Stimulated activated CD4-positive, alpha-beta T cell treated with anti-CD3 and anti-CD28 coated beads, TNF-alpha, amount 100 ng/mL, for 48 hours (primary cell): ENCODE measurements at places on chromosomes 1 and 21.

GRCh38 chr1:26155370-26156284, 3.3 kb upstream of the FAM110D start:
- DNase-seq: no peak

DNA sequence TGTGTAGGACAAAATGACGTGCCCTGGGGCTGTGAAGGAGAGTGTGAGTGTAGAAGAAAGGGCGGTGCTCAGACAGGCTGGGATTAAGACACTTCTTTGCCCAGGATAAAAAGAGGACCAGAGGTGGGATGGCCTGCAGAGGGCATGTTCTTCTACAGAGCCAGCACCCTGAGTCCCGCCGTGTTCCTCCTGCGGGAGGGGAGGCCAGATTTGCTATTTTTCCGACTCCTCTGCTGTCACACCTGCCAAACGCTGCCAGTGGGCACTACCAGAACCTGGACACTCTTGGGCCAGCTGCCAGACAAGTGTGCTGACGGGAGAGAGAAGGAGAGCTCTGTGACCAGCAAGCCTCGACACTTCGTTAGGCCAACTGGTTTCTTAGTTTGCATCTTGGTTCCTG, 206.4 kb downstream of the PLD5 start:
- DNase-seq: no peak

- DNase-seq: no peak
Observed at GRCh38 chr1:184507604-184508280, 120.9 kb downstream of the C1orf21 start.

DNA sequence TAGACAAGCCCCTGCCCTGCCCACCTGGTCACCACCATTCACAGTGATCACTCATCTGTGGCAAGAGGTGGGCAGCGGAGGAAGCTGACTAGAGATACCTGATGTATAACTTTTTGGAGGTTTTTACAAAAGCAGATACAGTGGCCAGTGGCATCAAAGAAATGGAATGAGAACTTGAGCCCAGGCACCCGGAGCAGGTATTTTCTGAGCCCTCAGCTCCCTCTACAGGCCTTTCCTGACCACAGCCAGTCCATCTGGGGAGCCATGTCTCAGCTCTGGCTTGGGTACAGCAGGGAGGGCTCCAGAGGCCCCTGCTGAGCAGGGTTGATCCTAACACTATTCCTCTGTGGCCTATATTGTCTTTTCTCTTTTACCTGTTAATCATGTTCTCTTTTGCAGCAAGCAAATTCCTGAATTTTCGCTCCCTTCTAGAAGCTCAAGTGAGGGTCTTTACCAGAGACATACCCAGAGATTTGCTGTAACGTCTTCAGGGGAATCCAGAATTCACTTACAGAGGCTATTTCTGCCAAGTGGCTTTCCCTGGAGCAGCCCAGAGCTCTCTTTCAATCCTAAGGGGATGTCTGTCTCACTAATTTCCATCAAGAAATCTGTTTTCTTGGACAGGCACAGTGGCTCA, 27.3 kb downstream of the GPR157 start:
- no peak for DNase-seq

GRCh38 chr1:115838431-115839028, 2.4 kb downstream of the NHLH2 start:
- DNase-seq: no peak

- no peak for DNase-seq
Observed at GRCh38 chr1:191905781-191906180, 252.5 kb upstream of the RGS18 start.

GRCh38 chr21:28960245-28960644, 32.4 kb downstream of the LTN1 start:
- no peak for DNase-seq

GRCh38 chr1:166671627-166672026, 167.6 kb upstream of the POGK start:
- DNase-seq: no peak

- no peak for DNase-seq
Observed at GRCh38 chr1:32801096-32801715, 16.0 kb downstream of the YARS1 start.

DNA sequence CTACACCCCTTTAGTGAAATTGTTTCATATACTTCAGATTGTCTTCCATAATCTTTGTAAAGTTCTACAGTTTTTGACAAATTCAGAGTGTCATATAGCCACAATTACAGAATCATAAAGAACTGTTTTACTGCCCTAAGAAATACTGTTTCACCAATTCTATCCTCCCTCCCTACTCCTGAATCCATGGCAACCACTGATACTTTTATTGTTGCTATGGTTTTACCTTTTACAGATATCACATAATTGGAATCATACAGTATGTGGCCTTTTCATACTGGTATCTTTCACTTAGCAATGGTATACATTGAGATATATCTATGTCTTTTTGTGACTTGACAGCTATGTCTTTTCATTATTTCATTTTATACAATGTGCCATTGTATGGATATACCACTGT, 34.1 kb downstream of the RC3H1 start:
- DNase-seq: no peak

DNA sequence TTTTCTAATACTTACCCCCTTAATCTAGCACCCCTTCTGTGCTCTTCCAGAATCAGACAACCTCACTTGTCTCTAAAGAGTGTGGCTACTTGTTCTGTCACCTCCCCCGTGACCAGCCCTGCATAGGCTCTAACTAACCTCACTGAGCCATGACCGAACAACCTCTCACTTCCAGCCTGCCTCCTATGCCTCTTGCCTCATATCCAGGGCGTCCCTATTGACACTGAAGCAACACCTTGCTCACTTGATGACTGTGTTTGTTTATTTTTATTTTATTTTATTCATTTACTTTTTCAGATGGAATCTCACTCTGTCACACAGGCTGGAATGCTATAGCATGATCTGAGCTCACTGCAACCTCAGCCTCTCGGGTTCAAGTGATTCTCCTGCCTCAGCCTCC, 235.1 kb upstream of the B3GALT2 start:
- DNase-seq: no peak

DNA sequence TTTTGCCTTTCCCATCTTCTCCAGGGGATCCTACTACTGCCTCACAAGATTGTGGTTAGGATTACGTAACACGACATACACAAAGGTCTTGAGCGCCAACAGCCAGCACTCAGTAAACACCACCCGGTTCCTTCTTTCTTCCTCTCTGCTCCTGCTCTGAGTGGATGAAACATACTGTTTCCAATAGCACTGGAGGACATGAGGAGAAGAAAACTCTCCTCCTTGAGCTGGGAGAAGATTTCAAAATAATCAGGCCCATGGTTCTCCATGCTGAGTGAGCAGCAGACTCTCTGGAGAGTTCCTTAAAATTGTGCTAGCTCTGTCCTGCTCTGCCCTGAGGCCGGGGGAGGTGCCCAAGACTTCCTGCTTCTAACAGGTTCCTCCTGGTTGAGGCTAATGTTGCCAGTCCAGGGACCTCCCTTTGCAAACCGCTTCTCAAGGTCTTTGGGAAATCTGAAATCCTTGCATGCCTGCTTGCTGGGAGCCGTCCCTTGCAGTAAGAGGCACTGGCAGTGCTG, 29.4 kb upstream of the MX1 start:
- DNase-seq: no peak

DNA sequence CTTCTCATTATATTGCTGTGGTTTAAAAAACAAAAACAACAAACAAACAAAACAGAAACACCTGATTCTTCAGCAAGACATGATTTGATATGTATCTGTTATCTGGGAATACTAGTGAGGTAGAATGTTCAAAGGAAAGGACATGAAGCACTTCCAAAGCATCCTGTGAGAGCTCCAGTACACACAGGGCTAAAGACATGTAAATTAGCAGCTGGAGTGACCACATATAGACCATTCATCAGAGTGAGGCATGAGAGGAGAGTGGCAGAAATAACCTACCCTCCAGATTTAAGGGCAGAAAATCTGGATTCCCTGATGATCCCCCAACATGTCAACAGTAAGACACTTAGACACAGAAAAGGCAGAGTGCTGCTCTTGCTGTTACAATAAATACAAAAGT, 260.5 kb upstream of the CHRM3 start:
- DNase-seq: no peak
